ENCODE measurements at places on chromosomes 16 and 17. TPM values are rescaled to one million over a fixed set of nuclear protein-coding genes. Genes with fewer than 3 reads are reported as not detected.

Gene ATP1B2
- not detected for total RNA-seq

Gene INPP5K
- total RNA-seq: 23.8 TPM

Gene GAST
- not detected for total RNA-seq

Gene CACNA1G
- 0.32 TPM for total RNA-seq

Gene KRTAP4-1
- total RNA-seq: not detected

Gene ITGAD
- total RNA-seq: not detected

Gene PYY
- total RNA-seq: not detected

Gene CHST4
- not detected for total RNA-seq

Gene FOXC2
- total RNA-seq: 0.17 TPM
